ENCODE measurements at places on chromosomes 11 and 22. TPM values are rescaled to one million over a fixed set of nuclear protein-coding genes. Genes with fewer than 3 reads are reported as not detected.

Gene UCP2
- total RNA-seq, result 494 TPM

Gene TAF10
- 132 TPM for total RNA-seq

Gene CAPRIN1
- 225 TPM for total RNA-seq

Gene PDGFD
- not detected for total RNA-seq
